ENCODE measurements at places on chromosomes 1 and 21.

DNA sequence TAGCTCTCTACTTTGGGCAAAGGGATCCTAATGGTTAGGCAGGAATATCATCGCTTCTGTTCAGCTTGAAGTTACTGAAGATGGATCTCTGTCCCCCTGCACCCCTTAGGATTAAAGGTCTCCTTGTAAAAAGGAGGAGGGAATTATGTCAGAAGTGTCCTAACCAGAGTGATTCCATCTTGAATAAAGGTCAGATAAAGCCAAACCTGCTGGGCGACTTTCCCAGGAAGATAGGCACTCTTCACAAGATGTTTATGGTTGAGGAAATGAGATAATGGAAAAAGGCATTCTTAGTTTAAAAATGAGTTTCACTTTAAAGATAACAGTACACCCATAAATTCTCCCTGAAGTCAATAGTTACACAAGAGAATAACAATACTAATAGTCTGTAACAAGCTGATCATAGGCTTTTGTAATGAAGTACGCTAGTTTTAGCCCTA lies 1.7 kb upstream of the NENF start:
- DNase-seq: no peak

DNA sequence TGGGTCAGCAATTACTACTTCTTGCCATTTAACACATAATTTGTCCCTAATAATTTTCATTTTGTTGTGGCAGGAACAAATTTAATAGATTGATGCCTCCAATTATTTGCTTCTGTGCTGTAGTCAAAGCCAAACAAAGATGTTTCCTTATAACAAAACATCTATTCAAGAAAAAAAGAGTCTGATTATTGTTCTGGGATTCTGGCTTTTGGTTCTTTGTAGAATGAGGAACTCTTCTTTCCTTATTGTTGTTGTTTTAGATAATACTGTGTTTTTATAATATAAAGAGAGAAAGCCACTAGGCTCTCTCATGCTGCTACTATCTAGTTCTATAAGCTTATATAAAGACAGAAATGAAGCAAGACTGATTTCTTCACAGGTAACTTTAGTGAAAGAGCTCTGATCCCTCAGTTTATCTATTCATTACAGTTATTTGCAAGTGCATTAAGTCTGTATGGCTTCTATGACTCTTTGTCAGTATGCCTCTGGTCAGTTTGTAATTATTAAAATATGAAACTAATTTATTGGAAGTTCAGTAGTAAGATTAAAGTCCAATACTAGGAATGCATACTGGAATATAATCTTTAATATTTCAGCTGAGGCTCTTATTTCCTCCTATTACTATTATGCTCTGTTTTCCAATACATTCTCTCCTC lies 37.4 kb downstream of the PRKACB start:
- DNase-seq: no peak

DNA sequence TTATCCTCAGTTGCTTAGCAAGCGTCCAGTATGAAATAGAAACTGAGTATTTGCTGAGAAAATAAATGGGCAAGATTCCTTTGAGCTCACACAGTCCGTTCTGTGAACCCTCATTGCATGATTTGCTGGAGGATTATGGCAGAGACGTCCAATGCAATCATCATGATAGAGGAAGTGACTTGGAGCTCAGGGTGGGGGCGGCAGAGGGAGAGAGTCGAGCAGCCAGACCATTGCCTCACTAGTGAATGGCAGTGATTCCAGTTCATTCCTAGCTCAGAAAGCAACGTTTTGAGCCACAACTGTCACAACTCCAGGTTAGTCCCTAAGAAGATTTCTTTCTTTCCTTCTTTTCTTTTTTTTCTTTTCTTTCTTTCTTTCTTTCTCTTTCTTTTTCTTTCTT lies 27.5 kb upstream of the COL9A2 start:
- no peak for DNase-seq

GRCh38 chr1:202624781-202625108 lies 85.5 kb downstream of the SYT2 start:
- no peak for DNase-seq

DNA sequence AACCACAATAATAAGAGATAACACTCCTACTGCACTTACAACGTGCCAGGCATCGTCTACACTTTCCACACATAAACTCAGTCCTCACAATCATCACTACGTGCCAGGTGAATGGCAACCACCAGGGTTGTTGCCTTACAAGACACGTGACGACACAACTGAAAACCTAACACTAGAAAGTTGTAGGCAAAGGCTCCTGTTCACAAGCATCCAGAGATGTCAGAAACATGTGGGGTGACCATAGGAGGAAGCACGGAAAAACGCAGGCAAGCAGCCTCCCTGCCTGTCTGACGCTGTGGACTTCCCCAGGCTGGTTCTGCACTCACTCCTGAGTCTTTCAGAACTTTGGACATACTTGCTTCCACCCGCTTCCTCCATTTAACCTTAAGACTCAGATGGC lies 7.0 kb downstream of the CAPZB start:
- no peak for DNase-seq

Data from progenitor cell of endocrine pancreas (in vitro differentiated cells).